ENCODE measurements at places on chromosomes 11 and 22.

DNA sequence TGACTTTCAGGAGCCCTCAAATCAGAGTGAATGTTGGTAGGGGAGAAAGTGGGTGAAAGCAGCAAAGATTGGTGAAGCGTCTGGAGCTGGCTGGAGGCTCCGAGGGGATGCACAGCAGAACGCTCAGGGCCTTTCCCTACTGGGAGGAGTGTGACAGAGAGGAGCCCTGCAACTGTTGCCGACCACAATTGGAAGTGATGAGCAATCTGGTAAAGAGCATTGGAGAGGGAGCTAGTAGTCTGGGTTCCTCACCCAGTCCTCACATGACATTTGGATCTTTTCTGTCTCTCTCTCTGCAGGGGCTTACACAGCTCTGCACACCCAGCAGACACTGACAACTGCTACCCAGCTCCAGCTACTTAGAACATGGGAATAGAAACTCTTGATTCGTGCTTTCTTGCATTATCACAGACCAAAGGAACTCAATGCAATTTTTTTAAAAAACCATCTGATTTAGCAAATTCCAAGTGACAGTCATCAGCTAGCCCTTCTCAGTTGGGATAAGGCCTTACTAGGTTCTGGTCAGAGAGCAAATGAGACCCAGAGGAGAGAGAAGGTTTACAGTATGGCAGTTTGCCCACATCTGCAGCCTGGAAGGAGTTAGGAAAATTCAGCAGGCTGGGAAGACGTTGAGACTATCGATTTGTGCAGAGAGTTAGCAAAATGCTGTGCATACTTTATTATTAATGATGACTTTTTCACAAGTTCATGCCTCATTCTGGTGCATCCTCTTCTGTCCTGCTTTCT, 278.0 kb upstream of the PLET1 start:
- H3K36me3 ChIP-seq = no peaks in the 10 kb centered on the region
- DNase-seq = no peak
- H3K4me1 ChIP-seq = no peaks in the 10 kb centered on the region
- H3K4me3 ChIP-seq = no peak overlapping the region
- H3K27me3 ChIP-seq = peaks cover 18% of the 10 kb centered on the region

DNA sequence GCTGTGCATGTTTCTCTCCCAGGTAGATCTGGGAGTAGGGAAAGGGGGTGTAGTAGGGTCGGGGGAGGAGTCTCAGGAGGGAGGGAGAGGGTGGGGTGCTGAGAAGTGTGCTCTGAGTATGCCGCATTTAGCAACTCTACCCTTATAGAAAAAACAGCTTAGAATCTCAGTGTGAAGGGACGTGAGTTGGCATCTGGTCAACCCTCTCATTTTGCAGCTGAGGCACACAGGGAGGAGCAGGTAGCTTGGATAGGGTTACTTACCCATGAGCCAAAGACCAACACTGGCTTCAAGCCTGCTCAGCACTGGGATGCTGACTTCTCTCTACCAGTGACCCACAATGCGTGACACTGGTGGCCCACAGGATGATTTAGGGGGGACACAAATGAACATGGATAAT, 95.9 kb downstream of the FBXO7 start:
- no peak for DNase-seq
- H3K4me1 ChIP-seq = no peaks in the 10 kb centered on the region
- no peak overlapping the region for H3K27ac ChIP-seq
- H3K36me3 ChIP-seq = no peaks in the 10 kb centered on the region
- peaks cover 7% of the 10 kb centered on the region for H3K27me3 ChIP-seq
- no peak overlapping the region for H3K4me3 ChIP-seq

DNA sequence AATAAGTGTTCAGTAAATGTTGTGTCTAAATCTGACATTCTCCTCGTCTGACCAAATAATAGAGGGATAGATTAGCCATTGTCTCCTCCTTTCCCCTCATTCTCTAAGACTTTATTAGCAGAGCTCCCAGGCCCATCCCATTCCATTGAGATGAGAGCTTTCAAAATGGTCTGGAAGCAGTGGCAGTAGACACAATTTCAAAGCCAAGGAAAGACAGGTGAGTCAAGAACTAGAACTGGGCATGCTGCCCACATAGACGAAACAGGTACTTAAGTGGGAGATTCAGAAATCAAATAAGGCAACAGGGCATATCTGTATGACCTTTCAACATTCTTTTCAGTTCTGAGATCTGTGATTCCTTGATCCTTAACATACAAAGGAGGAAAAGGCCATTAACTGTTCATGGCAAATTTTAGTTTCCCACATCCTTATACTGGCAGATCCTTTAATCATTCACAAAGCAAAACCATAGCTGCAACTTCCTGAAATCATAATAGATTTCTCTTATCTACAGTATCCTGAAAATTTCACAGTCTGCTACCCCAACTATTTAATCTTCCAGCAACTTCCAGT, 96.6 kb upstream of the KCNA4 start:
- H3K4me3 ChIP-seq = no peak overlapping the region
- no peaks in the 10 kb centered on the region for H3K36me3 ChIP-seq
- no peak for DNase-seq
- no peak overlapping the region for H3K27ac ChIP-seq
- no peaks in the 10 kb centered on the region for H3K27me3 ChIP-seq
- no peaks in the 10 kb centered on the region for H3K4me1 ChIP-seq

- peak; percentile 14 for DNase-seq
- peaks cover 46% of the 10 kb centered on the region for H3K36me3 ChIP-seq
- H3K4me1 ChIP-seq = peaks cover 69% of the 10 kb centered on the region
- H3K27me3 ChIP-seq = no peaks in the 10 kb centered on the region
- H3K4me3 ChIP-seq = peak overlapping the region; percentile 64
- peak overlapping the region; percentile 94 for H3K27ac ChIP-seq
Measured at GRCh38 chr22:40401532-40401931, 31.1 kb downstream of the SGSM3 start.

DNA sequence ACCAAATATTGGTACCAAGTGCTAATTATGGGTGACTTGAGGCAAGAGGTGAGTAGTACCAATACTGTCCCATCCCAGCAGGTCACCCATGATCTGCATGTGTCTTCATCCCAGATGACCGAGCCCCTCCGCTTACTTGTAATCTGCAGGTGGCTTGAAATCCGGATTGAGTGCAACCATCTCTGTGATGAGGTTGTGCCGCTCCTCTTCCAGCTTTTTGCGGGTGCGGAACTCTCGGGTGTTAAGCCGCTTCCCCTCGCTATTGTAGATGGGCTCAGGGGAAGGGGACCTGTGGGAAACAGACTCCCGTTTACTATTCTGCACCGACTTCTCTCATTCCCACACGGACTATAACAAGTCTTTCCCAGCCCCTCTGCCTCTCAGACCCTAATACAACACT, 8.2 kb downstream of the SF1 start:
- H3K4me3 ChIP-seq = peak overlapping the region; percentile 28
- H3K27ac ChIP-seq = peak overlapping the region; percentile 92
- peaks cover 93% of the 10 kb centered on the region for H3K36me3 ChIP-seq
- DNase-seq = no peak
- peaks cover 90% of the 10 kb centered on the region for H3K4me1 ChIP-seq

DNA sequence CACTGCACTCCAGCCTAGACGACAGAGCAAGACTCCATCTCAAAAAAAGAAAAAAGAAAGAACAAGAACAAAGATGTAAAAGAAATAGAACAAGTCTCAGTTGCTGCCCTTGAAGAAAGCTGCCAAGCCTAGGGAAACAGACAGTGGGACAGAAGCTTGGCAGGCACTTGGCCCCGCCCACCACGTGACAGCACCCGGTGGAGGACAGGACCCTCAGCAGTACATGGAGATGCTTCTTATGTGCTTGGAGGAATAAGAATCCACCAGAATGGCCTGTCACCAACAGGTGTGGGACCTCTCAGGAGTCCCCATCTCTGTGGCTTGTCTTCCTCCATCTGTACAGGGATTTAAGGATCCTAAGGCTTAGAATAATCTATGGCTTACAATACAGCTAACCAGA, 7.6 kb upstream of the TMPRSS6 start:
- no peak overlapping the region for H3K27ac ChIP-seq
- no peak for DNase-seq
- H3K36me3 ChIP-seq = no peaks in the 10 kb centered on the region

Data from activated B cell treated with CpG ODN at 0.5 μM for 24 hours (primary cell).